Fibroblast of skin of scalp (primary cell): ENCODE measurements at places on chromosomes 7 and 10.
A peak's percentile ranks its signal among the peaks of the same experiment; 100 is the strongest.

GRCh38 chr7:148862481-148862880 lies 21.6 kb downstream of the EZH2 start:
- DNase-seq: no peak

DNA sequence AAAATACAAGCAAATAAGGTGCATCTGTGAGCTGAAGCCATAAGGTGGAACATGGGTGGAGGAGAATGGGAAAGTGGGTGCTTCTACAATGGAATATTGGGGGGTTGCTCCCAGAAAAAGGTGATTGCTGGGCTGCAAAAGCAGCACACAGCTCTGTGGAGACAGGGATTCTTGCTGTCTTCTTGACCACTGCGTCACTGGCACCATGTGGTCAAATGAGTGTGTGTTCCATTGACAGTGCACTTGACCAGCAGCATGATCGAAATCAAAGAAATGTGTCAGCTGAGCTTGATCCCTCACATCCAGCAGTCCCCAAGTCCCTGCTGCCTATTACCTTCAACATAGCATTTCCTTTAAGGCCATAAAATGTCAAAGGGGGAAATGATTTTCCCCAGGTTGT lies 56.2 kb downstream of the GPR26 start:
- no peak for DNase-seq

DNA sequence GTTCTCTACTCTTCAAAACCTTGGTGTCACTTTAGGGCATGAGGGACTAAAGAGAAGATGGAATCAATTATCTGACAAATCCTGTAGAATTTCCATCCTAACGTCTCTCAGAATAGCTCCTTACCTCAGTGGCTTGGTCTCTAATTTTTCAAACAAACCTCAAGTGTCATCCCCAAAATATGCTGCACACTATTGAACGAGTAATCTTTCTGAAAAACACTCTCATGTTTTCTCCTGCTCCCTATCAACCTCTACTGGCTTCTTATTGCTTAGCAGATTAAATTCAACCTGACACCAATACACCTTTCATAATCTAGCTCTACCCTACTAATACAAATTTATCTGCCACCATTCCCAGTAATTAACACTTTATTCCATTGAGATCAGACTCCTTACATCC lies 8.5 kb downstream of the CNOT4 start:
- peak; percentile 44 for DNase-seq

- no peak for DNase-seq
These were observed 10.4 kb upstream of the BAMBI start for GRCh38 chr10:28666751-28667467.

GRCh38 chr7:81420526-81421226 lies 349.2 kb downstream of the HGF start:
- DNase-seq: no peak

DNA sequence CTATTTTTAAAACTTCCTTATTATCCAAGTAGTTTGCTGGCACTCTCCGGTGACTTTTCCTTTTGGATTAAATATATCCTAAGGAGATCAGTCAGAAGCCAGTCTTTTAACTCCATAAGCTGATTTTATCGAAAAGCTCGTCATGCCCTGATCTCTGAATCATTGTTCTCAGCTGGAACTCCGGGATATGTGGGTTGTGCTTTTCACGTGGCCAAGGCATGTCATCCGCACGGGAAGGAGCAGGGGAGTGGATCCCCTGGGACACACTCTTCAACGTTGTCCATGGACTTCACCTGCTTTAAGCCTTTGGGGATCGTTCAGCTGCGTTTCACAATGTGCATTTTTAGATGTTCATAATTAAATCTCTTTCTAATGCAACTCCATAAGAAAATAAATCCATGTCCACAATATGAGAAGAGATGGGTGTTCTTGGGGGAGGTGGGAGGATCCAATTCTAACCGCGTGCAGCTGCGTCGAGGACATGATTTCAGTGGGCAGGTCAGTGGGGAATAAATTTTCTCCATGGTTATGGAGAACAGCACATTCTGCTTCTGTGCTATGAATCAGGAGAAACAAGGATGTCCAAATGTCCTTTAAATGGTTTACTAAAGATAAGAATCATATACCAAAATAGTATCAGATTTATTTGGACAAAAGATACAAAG lies 229.5 kb upstream of the ADARB2 start:
- no peak for DNase-seq

GRCh38 chr10:127953876-127954275 lies 47.0 kb downstream of the PTPRE start:
- DNase-seq: no peak

- DNase-seq: no peak
These were observed 38.3 kb upstream of the PPP2R2D start for GRCh38 chr10:131862548-131862947.

DNA sequence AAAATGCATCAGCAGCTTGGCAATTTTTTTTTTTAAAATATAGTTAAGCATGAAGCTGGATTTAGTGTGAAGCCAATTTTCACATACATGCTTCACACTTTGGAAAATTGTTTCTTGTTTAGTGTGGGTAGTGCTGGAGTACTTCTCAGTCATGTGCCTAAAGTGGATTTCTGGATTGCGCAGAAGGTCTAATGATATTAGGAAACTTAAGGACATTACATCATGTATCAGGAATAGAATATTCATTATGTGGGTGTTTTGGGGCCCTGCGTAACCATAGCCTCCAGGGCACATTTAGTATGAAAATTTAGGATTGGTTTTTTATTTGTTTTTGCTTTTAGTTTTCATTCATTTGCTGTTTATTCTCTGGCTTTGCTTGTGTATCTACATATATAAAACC lies 28.8 kb upstream of the BNIP3 start:
- no peak for DNase-seq

DNA sequence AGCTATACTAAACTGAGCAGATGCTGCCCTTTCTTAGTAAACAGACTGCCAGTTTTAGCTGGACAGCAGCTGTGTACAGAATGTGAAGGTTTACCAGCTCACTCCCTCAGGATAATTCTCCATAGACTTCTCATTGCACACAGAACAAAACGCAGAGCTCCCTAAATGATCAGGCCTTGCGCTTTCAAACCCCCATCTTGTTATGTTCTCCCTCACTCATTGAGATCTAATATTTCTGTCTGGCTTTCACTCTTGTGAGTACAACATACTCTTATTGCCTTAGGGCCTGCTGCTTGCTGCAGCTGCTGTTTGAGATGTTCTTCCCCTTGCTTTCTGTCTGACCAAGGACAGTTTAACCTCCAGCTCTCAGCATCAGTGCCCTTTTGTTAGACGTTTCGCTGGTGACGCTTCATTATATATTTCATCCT lies 17.3 kb downstream of the VWDE start:
- no peak for DNase-seq

DNA sequence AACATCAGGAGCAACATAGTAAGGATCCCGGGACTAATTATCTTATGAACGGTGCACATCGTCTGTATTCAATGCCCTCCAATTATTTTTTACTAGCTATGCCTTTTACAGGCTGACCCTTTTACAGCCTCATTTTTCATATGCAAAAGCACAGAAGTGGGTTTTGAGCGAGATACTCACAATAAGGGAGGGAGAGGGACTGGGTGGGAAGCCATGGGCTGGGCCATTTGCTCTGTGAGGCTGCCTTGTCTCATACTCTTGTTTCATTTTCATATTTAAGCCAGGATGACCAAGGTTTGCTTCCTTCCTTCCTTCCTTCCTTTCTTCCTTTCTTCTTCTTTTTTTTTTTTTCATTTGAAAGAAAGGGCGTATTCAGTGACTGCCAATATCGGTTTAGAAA lies 259.3 kb downstream of the TRIL start:
- no peak for DNase-seq

- DNase-seq: no peak
These were observed 93.7 kb downstream of the WDFY4 start for GRCh38 chr10:48778193-48778857.

DNA sequence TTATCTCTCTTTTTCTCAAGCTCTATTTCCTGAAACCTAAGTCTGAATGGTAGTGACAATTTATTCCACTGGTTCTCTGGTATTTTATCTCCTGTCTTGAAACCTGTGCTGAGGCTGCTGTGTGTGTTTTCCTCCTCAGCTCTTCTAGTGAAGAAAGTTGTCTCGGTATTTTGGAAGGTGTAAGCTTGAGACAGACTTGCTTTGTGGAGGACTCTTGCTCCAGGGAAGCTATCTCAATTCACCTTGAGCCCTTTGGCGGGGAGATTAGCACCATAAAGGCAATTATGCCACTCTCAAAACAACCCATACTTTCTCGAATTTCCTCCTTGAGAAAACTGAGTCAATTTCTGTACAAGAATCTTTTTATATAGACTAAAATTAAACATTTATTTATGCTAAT lies 141.6 kb downstream of the THSD7A start:
- no peak for DNase-seq

DNA sequence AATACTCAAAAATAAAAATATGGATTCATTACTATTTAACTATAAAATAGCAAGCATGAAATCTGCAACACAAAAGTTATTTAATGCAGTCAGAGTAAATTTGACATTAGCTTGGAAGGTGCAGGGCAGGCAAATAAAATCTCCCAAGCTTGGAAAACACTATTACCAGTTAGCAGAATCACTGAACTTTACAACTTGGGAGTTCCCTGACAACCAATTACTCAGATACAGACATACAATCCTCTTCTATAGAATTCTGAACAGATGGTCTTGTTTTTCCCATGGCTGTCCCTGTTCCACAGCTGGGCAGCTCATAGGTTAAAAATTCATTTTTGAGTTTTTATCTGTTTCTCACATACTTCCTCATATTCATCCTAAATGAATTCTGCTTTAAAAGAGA lies 1002.6 kb downstream of the SORCS3 start:
- no peak for DNase-seq

DNA sequence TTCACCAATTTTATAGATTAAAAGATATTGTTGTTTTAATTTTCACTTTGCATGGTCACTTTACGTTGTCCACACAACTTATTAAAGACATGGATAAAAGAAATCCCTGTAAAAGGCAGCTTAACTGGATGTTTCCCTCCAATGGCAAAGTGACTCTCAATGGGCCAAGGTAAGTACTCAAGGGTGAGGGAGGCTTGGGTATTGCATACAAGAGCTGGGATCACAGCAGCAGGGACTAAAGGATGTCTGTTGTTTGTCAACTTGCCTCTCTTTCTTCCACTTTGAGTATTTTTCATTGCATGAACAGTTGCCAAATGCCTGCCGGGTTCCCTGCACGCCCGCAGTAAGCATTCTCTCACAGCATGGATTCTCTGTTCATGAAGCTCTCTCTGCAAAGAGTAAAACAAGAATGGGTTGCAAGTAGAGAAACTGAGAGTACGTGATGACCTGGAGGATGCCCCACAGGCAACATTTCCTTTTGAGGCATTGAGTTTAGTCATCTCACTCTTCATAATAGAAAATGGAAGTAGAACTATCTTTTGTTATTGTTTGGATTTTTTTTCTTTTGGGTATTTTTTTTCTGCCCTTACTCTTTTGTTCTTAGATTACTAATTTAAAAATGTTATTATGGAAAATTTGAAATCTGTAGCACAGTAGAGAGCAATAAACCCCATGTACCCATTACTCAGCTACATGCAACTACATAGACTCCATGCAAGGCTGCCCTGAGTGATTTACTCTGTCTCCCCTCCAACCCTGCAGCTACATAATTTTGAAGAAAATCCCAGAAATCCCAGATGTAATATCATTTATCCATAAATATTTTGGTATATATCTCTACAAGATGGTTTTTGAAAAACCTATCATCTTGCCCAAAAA lies 26.3 kb downstream of the GPR141 start:
- no peak for DNase-seq

DNA sequence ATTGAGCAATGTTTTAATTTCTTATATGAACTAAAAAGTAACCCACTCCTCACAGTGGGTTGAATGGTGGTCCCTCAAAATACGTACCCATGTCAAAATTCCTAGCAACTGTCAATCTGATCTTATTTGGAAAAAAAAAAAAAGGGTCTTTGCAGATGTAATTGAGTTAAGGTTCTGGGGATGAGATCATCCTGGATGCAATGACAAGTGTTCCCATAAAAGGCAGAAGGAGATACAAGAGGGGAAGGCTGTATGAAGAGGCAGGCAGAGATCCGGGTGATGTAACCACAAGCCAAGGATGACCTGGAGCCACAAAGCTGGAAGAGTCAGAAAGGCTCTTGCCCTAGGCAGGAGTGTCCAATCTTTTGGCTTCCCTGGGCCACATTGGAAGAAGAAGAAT lies 516.3 kb upstream of the MKI67 start:
- DNase-seq: peak; percentile 93

- peak; percentile 97 for DNase-seq
These were observed 188.5 kb downstream of the ZMYND11 start for GRCh38 chr10:323651-324293.

- DNase-seq: no peak
These were observed 28.8 kb upstream of the C10orf53 start for GRCh38 chr10:49650724-49651034.

GRCh38 chr10:68787813-68788212 lies 39.5 kb upstream of the STOX1 start:
- no peak for DNase-seq

- DNase-seq: peak; percentile 62
These were observed 48.3 kb upstream of the PAX2 start for GRCh38 chr10:100697070-100697469.

DNA sequence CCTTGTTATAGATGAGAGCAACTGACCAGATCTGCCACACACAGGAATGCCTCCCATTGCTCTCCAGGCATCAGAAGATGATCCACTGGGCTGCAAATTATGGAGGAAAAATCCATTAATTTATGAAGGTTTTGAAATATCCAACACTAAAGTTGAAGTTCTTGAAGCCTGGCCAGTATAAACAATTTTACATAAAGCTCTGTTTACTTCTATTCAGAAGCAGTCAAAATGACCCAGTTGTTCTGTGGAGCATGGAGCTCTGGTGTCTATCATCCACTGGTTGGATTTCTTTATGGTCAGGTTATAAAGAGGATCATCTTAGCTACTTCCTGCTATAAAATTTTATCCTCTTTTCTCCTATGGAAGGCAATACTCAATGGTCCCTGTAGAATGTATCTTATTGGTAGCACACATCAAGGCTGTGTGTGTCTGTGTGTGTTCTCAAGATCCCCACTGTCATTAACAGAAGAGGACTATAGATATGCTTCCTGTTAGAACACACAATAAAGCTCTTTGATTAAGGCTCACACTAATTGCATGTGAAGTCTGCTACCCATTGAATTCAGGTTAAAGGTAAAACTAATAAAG lies 747.4 kb downstream of the SUGCT start:
- DNase-seq: no peak
